ENCODE measurements at places on chromosomes 11 and 22.
A peak's percentile ranks its signal among the peaks of the same experiment; 100 is the strongest.

- no peak for DNase-seq
Measured at GRCh38 chr11:16040151-16040550, 316.2 kb downstream of the SOX6 start.

DNA sequence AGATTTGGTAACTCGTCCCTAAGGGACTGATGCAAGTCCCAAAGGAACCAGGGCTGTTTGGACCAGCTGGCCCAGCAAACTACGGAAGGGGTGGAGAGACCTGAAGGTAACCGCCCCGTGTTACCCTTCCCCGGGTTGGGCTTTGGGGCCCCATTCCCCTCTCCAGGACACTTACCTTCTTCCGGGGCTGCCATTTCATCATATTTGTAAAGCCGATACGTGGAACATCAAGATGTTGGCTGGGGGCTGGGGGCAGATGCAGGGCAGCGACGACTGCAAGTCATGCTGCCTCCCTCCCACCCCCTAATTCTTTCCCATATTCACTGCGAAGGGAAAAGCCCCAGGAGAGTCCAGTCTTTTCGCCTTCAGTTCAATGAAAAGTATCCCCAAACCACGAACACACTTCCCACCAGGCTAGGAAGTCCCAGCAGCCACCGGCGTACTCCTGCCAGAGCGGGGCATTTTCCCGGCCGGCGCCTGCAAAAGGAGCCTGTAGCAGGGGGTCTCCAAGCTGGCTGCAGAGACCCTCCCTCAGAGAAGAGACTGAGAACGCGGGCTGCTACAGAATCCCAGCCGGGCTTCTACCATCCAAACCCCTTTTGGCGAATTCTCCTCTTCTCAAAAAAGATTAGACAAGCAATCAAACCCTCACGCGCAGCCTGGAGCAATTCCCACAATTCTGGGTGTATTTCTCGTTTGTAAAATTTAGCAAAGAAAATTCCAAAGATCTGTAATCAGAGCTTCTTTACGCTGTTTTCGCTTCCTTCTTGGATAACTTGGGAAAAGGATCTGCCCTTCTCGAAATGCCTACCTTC, 236.7 kb downstream of the TTC28 start:
- DNase-seq = peak; percentile 5

DNA sequence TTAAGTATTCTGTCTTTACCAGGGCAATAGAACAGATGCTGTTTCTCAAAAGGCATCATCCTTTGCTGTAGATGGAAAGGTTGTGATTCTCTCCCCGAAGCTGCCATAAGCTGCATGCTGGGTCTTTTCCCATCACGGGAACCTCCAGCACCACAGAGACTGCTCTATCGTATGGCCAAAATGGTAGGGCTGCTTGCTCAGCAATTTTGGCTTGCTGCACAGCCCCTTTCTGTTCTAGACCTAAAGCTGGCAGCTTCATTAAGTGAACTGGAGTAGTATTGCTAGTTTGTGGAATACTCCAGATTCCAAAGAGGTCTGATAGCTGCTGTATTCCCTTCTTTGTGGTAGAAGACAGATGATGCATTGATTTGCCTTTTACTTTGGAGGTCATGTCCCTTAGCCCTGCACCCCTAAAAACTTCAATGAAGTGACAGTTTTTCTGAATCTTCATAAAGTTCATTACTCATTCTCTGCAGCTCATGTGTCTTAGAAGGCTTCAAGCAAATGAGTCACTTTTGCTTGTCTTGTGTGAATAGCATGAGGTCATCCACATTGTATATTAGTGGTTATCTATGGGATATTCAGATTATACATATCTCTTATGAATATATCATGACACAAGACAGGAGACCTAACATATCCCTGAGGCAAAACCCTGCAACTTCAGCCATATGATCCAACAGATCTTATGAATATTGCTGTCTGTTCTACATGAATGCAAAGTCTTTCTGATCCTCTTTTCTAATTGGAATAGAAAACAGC, 245.3 kb downstream of the FAM76B start:
- DNase-seq = peak; percentile 80

DNA sequence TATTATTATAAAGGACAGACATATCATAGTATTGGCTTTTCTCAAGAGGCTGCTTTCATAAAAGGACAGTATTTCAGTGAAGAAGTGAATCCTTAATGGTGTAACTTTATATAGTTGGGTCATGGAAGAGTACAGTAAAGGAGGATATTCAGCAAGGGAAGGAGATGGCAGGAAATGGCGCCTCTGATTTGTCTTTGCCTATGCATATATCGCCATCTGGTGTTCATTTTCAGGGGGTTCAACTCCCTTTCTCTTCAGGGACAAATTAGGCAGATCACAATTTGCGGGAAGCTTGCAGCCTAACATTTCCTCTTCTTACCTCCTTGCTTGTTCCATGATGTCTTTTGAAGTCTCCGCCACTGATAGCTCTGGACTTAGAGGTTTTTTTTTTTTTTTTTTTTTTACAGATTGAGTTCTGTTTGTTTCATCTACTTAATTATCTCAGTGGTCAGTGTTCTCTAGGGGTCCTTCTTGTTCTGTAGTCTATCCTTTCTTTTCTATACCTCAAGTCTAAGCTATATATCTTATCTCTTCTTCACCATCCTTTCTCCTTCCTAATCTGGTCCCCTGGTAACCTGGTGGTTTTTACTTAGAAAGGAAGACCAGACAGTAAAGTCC, 21.8 kb upstream of the RRM1 start:
- DNase-seq = peak; percentile 71

DNA sequence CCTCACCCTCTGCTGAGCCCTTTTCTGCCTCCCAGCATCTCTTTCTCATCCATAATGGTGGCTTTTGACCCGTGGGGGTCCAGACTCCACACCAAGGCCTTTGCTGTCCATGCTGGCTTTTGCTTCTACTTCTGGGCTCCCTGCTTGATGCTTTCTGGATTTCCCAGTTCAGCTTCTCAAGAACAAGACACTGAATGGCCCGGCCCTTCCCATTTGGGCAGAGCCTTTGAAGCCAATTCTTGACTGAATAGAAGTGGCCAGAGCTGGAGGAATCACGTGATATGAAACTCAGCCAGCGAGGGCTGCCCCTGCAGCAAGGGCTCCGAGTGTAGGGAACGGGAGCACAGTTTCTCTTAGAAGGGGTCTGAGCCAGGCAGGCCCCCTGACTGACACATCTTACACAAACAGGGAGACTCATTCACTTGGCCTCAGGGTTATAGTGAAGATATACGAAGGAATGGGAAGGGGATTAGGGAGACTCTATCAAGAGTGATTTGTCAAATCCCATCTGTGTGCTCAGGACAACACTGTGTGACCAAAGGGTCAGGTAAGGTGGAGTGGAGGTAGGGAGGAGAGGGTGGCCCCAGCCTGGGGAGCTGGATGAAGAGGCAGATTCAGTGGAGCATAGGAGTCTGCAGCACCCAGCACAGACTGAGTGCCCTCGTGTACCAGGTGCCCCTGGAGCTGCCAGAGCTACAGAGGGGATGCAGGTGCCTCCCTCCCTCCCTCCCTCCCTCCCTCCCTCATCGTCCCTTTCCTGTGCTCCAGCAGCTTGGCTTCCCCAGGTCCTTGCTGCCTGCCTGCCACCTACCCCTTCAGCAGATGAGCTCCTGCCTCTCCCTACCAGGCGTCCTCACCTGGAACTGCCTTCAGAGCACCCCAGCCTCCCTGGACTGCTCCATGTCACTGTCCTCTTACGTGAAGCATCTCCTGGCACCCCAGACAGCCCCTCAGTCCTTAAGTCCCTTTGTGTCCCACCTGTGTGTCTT, 106.0 kb downstream of the TRIM29 start:
- no peak for DNase-seq

- DNase-seq = no peak
Measured at GRCh38 chr11:116686866-116687265, 85.9 kb downstream of the BUD13 start.

- no peak for DNase-seq
Measured at GRCh38 chr11:79794484-79795393, 353.9 kb upstream of the TENM4 start.

GRCh38 chr22:18905540-18906409, at the start of gene DGCR6:
DGCR6 (plus strand) TSS chr22:18906320; CDS start chr22:18906375, 55 bp downstream.
- no peak for DNase-seq

DNA sequence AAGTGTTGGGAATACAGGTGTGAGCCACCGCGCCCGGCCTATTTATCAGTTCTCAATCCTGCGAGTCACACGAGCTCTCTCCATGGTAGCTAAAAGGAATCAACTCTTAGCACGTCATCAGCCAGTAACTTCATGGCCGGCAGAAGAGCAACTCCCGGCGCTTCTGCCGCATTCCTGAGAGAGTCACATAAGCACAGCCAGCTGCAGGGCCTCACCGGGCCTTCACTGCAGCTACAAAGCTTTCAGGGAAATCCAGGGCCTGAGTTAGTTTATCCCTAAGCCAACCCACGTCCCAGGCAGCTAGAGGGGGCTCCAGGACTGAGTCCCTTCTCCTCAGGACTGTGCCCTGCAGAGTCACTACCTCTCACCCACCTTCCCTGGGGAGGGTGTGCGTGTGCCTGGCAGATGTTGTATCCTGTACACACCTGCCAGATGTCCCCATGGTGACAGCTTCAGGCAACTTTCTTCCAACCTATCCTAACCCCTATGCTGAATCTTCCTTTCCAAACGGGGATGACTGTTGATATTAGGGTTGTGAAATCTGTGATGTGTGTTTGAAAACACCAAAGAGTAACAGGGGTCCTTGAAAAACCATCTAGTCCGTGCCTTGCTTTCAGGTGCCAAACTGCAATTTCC, 45.9 kb upstream of the ARFGAP3 start:
- peak; percentile 3 for DNase-seq

- no peak for DNase-seq
Measured at GRCh38 chr11:6733326-6734275, 38.2 kb downstream of the OR2AG2 start.

- no peak for DNase-seq
Measured at GRCh38 chr11:67054346-67054835, 2.3 kb upstream of the RHOD start.

GRCh38 chr22:29717789-29718188, 2.0 kb upstream of the CABP7 start:
- DNase-seq = no peak

- DNase-seq = peak; percentile 88
Measured at GRCh38 chr22:31870890-31871289, 73.4 kb upstream of the YWHAH start.

- DNase-seq = no peak
Measured at GRCh38 chr11:77174559-77174958, 46.5 kb downstream of the MYO7A start.

- DNase-seq = no peak
Measured at GRCh38 chr22:43824724-43825420, 12.8 kb upstream of the EFCAB6 start.

DNA sequence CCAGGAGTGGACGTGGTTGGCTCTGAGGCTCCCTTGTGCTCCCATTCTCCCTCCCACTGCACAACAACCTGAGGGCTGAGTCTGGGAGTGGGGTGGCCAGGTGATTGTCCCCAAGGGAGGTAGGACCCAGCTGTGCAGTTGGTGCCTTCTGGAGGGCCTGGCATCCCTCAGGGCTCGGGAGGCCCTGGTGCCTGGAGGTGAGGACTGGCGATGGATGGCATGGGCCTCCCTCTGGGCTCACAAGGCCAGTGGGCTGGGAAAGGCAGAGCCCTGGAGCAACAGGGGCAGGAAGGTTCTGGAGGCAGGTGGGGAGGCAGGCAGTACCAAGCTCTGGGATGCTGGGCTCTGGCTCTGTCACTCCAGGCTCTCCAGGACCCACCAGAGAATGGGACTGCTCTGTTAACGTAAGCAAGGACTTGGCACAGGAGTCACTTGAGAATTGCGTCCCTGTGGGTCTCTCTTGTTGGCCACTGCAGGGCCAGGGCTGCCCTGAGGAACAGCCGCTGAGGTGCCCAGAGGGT, 114.2 kb downstream of the KCNQ1OT1 start:
- no peak for DNase-seq

DNA sequence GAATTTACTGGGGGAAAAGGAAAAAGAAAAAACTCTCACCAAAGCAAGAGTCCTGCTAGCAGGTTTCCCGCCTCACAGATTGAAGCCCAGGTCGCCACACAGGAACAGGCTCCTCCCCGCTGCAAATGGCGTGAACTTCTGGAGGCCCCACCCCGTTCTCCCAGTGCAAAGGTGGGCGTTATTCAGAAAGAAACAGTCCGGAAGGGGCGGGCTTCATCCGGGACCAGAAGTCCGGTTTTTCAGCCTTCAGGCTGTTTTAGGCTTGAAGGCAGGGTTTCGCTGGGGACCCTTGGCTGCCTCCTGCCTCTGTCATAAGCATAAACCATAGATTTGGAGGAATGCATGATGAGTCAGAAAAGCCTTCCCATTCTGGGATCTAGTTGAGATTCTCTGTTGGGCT, 148.3 kb upstream of the POU2AF2 start:
- no peak for DNase-seq

- DNase-seq = no peak
Measured at GRCh38 chr11:1208144-1208393, 14.8 kb upstream of the MUC5B start.

DNA sequence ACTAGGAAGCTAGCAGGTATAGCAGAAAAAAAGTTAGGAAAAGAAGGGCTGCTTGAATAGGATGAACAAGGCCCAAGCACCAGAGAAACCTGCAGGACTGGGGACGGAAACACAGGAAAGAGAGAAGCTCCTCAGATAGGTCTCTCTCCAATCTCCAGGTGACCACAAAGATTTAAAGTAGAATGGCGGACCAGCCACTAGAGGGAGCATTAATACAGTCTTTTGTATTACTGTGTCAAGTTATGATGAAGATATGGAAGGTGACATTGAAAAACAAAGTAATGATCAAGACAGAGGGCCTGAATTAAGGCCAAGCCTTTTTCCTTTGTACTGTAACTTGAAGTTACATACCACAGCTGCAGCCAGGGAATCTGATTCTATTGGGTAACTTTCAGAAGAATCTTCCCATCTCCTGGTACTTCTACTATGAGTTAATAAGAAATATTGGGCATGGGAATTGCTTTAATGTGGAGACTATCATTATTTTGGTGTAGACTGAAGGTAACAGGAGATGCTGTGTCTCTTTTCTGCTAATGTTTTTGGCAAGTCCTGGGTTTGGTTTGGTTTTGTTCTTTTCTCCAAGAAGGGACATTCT, 33.8 kb downstream of the OR2AG2 start:
- peak; percentile 35 for DNase-seq

GRCh38 chr11:5712507-5712906, 22.9 kb downstream of the TRIM22 start:
- DNase-seq = no peak

GRCh38 chr11:67612751-67613150, 6.0 kb downstream of the NDUFV1 start:
- no peak for DNase-seq

- no peak for DNase-seq
Measured at GRCh38 chr11:118098996-118099837, 12.5 kb upstream of the SMIM35 start.

DNA sequence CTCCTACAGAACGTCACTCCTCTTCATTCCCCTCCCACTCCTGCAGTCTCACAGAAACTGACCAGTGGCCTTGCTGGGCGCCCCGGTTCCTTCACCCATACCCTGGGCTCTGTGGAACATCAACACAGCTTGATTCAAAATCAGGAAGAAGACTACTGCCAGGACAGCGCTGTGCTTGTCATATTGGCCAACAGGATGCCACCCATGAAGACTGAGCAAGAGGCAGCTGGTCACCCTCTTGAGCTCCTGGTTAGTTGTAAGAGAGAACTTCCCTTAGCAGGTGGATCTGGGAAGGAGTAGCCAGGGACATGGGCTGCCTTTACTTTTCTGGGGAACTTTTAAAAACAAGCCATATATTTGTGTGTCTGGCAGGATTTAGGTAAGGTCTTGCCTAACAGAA, 110.4 kb upstream of the TIMP3 start:
- DNase-seq = no peak

GRCh38 chr11:30314625-30315024, 8.3 kb upstream of the ARL14EP start:
- no peak for DNase-seq

All from HCEC 1CT (cell line).